ENCODE measurements at places on chromosomes 6 and 20.
A peak's percentile ranks its signal among the peaks of the same experiment; 100 is the strongest.

GRCh38 chr6:83215131-83216047 lies 22.2 kb downstream of the RWDD2A start:
- DNase-seq: peak; percentile 32

DNA sequence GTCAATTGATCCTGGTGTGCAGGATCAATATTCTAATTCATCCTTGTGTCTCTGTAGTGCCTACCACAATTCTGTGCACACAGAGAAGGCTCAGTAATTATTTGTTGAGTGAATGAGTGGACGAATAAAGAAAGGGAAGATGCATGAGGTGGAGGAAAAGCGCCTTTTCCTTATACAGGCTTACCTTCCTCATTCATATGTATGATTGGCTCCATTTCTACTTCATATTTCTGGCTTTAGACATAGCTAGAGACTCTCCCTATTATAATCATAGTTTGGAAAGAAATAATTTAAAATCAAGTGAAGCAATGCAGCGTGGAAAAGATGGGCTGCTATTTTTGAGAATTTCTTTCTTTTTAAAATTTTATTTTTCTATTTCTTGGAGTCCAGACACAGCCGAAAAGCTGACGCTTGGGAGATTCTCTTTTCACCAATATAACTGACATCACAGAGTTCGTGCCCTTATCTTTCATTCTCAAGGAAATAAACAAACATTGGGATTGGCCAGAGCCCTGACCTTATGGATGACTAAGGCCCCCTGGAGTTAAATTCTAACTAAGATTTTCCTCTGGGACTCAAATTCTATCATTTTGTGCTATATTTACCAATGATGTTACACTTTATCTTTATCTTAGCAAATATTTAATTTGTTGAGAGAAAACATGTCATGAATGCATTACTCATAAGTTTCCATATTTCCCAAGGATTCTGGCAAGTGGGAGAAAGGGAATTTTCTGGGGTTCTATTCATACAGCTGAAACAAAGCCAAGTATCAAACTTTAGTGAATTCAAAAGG lies 48.1 kb downstream of the PRL start:
- DNase-seq: no peak

DNA sequence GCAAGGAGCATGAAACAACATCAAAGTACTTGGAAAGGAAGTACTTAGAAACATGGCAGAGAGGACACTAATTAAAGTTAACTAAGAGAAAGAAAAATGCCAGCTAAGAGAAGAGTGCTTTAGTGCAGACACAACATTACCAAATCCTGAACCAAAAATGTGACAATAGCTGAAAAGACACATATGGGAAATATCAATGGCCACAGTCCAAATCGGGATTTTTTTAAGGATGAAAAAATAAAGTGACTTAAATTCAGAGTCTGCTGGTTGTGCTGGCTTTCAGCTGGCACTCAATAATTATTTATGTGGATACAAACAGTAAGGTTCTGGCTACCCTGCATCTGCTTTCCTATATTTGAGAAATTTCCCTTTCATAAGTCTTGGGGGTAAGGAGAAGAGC lies 12.6 kb upstream of the DST start:
- DNase-seq: no peak

GRCh38 chr6:136792410-136793262 lies at the start of gene MAP3K5:
MAP3K5 (minus strand) TSS chr6:136792477; CDS start chr6:136792157, 320 bp downstream.
- DNase-seq: peak; percentile 81

DNA sequence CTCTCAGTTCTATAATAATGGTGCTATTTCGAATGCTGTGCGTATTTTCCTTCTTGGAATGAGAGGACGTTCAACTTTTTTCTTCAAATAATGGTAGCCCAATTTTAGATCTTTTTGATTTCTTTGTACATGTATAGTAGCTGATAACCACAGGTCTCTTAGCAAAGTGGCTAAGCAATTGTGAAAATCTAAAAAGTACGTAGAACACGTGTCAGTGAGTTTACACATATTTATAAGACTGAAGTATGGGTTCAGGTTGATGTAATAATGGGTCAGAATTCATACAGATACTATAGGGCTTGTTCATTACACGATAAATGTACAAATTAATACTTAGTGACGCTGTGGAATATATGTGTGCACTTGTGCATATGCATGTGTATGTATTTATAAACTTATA lies 1.3 kb downstream of the SMIM13 start:
- DNase-seq: no peak

GRCh38 chr6:20291764-20292580 lies 79.7 kb upstream of the MBOAT1 start:
- peak; percentile 60 for DNase-seq

- peak; percentile 42 for DNase-seq
These were observed 233.5 kb upstream of the QKI start for GRCh38 chr6:163180874-163181541.

- DNase-seq: no peak
These were observed 95.0 kb upstream of the FAM8A1 start for GRCh38 chr6:17505062-17505476.

DNA sequence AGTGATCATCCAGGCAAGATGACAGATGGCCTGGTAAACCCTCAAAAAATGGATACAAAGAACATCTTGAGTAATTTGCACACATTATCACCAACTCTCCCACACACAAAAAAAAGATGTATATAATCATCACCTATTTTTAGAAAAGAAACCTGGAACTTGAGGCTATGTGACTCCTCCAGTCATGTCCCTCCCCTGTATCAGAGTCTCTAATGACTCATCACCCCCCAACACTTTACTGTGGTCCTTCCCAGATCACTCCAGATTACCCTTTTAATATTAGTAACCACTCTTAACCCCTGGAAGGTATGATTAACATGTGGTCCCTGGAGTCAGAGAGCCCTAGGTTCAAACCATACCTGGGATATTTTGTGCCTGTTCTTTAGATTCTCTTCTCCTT lies 144.8 kb downstream of the ZNF217 start:
- no peak for DNase-seq

GRCh38 chr6:85451565-85452306 lies 1.9 kb downstream of the NT5E start:
- no peak for DNase-seq

DNA sequence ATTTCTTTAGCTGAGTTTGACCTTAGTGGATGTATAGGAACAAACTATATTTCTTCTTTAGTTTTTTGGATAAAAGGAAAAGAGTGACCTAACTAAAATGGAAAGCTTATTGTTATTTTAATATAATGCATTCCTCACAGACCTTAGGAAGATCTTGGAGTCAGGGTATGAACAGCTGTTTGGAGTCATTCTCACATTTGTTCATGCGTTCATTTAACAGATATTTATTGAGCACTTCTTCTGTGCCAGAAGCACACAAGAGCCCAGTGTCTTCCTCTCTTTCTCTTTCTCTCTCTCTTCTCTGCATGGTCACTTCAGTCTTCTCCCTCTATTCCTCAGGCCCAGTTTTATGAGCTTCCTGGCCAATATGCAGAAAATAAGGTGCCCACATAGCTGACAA lies 744.0 kb upstream of the MAP3K7 start:
- DNase-seq: no peak

DNA sequence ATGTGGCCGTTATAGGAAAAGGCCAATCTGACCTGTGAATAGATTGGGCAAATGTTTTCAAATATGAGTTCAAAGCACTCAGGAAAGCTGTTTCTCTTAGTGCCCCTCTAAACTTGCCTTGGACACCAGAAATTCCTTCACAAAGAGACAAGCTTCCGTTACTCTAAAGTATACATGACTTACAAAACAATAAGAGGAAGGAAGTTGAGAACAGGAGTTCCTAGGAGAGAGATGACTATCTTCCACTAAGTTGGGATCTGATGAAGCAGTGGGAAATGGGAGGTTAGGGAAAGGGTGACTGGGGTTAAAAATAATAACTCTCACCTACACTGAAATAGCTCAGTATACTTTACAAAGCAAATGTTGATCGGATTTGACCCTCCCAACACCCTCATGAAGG lies 50.0 kb downstream of the ISM1 start:
- no peak for DNase-seq
